NK-92 treated with Interleukin-12 subunit alpha and Interleukin-12 subunit beta, amount 100 ng/mL, for 24 hours (cell line): ENCODE measurements at places on chromosomes 3 and 15.

DNA sequence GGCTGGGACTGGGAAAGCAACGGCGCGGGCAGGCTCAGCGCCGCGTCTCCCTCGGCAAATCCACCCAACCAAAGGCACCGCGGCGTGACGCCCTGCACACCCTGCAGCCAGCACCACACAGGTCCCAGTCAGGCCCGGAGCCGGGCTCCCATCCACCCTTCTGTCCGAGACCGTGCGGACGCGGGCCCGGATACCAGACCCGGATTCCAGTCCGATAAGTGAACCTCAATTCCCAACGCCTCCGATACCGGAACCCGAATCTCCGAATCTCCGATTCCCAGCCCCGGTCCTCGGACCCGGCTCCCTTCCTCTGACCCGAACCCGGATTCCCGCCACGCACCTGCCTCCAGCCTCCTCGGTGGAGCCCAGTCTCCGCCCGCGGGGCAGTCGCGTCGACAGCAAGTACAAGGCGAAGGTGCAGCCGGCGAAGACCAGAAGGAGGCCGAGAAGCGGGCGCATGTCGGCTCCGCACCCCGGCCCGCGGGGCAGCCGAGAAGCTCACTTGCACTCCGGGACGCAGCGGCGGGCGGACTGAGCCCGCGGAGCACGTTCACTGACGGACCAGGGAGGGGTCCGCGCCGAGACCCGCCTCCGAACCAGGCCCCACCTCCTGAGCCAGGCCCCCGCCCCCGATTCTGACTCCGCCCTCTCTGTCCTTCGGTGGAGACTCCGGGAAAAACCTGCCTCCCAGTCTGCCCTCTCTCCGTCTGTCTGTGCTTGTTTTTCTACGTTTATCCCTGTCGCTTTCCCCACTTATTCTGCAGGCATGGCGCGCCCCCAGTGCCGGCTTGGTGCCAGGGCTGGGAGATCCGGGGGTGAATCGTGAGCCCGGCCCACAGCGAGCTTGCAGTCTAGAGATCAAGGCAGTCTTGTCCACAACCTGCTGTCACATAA is at the start of gene TMEM41A:
Gene TMEM41A, minus strand, starts transcription at position 533 of the 894 bp plus-strand sequence. Its CDS starts 74 bp downstream, at position 459.
- peak; percentile 50 for DNase-seq

DNA sequence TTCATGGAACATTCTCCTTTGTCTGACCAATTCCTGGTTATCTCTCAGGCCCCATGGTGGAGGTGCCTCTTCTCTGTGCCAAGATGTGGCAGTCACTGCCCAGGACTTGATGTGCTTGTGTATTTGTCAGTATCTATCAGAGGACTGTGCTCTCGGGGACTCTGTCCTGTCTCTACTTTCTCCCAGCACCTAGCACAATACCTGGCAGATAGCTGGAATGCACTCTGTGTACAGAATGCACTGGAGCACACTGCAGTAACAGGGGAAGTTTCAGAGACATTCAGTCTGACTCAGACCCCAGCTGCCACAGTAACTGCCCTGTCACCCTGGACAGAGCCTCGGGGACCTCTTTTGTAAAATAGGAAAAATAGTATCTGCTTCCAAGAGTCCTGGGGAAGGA is 34.6 kb upstream of the SV2B start:
- DNase-seq = no peak

GRCh38 chr3:168453623-168454022 is 357.9 kb upstream of the GOLIM4 start:
- no peak for DNase-seq

- no peak for DNase-seq
Observed at GRCh38 chr3:158110658-158111018, 749 bp downstream of the RSRC1 start.

DNA sequence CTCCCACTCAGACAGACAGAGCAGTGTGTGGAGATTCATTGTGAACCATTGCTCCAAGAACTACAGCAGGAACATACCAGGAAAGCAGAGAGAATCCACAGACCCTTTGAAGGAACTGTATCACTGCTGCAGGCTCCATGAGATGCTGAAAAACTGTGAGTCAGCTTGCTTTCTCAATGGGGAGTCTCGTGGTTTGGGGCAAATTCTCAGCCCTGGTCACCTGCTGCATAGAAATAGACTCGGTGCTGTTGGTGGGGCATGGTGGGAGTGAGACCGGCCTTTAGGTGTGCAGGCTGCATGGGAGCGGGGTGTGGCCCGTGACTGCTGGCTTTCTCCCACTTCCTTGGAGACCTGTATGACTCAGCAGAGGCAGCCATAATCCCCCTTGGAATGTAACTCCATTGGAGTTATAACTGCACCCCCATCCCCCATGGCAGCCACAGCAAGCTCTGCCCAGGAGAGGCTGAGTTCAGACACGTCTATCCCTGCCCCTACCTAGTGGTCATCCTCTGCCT is 35.6 kb downstream of the ALCAM start:
- no peak for DNase-seq

- no peak for DNase-seq
Observed at GRCh38 chr15:91073077-91073476, 27.0 kb upstream of the SV2B start.

GRCh38 chr3:11735638-11736037 is 91.9 kb upstream of the VGLL4 start:
- DNase-seq = no peak

- no peak for DNase-seq
Observed at GRCh38 chr3:186458306-186459107, 85.7 kb downstream of the CRYGS start.

- DNase-seq = no peak
Observed at GRCh38 chr3:129663930-129664646, 57.6 kb upstream of the PLXND1 start.

DNA sequence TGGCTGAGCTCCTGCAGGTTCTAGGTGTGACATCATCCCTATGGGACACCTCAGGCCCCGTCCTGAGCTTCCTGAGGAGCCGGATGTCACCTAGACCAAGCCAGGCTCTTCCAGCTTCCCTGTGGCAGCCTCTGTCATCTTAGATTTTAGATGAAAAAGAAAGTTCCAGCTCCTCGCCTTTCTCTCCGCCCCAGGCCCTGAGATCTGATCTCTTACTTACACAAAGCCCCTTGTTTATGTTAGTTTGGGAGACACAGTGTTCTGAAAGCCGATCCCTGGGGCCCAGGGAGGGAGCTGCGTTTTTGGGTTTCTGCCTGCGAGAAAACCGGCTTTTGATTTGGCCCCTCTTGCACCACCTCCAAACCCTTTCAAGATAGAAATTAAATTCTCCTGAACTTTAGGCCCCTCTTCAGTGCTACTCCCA is 40.2 kb upstream of the FAM107A start:
- no peak for DNase-seq

- DNase-seq = no peak
Observed at GRCh38 chr15:77696871-77697270, 64.2 kb upstream of the LINGO1 start.

DNA sequence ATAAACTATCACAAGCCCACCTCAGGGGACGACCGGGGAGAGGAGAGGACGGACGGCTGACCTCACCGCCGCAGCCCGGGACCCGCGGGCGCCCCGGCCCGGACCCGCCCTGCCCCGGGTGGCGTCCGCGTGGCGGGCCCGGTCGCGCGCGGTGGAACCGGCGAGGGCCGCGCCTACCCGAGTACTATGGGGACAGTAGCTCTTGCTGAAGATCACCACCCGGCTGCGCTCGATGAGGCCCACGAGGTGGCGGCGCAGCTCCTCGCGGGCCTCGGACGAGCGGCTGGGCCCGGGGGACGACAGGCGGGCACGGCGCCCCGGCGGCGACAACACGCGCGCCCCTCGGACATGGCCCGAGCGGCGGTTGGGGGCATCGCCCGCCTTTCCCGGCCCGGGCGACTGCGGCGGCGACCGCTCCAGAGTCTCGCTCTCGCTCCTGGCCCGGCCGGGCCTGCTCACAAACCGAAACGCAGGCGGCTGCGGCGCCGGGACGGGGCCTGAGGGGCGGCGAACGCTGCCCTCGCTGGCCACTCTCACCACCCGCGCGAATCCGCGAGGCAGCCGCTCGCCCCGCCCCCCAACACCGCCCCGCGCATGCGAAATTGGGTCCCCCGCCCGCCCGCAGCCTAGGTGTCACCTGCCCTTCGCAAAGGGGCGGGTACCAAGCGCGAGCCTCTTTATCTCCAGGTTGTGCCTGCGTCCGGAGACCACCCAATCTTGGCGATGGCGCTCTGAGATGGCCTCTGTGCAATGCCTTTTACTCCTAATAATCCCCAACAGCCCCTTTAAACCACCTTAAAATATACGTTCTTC is at the start of gene TXNRD3:
Gene TXNRD3, minus strand, starts transcription at position 554 of the 813 bp plus-strand sequence.
- DNase-seq = no peak

- DNase-seq = no peak
Observed at GRCh38 chr3:148023994-148024393, 614.8 kb downstream of the ZIC1 start.

DNA sequence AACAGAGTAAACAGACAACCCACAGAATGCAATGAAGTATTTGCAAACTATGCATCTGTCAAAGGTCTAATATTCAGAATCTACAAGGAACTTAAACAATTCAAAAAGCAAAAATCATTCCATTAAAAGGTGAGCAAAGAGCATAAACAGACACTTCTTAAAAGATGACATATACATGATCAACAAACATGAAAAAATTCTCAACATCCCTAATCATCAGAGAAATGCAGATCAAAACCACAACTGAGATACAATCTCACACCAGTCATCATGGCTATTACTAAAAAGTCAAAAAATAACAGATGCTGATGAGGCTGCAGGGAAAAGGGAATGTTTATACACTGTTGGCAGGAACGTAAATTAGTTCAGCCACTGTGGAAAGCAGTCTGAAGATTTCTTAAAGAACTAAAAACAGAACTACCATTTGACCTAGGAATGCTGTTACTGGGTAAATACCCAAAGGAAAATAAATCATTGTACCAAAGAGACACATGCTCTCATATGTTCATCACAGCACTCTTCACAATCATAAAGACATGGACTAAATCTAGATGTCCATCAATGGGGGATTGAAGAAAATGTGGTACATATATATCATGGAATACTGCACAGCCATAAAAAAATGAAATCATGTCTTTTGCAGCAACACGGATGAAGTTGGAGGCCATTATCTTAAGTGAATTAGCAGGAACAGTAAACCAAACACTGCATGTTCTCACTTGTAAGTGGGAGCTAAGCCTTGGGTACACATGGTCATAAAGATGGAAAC is 393.3 kb upstream of the CBLB start:
- DNase-seq = no peak

- no peak for DNase-seq
Observed at GRCh38 chr3:189507856-189508255, 123.3 kb upstream of the TP63 start.

- DNase-seq = no peak
Observed at GRCh38 chr15:57297630-57298029, 78.7 kb upstream of the CGNL1 start.

GRCh38 chr3:9036404-9037131 is 73.3 kb upstream of the RAD18 start:
- DNase-seq = no peak

DNA sequence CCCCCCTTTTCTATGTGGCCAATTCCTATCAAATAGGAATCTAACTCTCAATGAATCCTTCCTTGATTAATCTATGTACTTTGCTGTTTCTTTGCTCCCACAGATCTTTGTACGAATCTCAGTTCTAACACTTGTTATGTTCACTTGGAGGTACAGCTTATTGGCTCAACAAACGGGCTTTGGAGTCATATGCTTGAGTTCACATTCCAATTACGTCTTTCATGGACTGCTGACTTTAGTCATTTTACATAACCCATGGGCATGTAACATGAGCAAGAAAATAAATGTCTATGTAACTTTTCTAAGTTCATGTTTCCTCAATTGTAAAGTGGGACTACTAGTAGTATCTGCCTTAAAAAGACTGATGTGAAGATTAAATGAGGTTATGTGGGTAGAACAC is 123.2 kb upstream of the TBC1D5 start:
- DNase-seq = no peak
